Stimulated activated CD8-positive, alpha-beta memory T cell treated with anti-CD3 and anti-CD28 coated beads, Interleukin-2, amount 100 ng/mL, for 1 hour (primary cell): ENCODE measurements at places on chromosomes 7 and 10.

DNA sequence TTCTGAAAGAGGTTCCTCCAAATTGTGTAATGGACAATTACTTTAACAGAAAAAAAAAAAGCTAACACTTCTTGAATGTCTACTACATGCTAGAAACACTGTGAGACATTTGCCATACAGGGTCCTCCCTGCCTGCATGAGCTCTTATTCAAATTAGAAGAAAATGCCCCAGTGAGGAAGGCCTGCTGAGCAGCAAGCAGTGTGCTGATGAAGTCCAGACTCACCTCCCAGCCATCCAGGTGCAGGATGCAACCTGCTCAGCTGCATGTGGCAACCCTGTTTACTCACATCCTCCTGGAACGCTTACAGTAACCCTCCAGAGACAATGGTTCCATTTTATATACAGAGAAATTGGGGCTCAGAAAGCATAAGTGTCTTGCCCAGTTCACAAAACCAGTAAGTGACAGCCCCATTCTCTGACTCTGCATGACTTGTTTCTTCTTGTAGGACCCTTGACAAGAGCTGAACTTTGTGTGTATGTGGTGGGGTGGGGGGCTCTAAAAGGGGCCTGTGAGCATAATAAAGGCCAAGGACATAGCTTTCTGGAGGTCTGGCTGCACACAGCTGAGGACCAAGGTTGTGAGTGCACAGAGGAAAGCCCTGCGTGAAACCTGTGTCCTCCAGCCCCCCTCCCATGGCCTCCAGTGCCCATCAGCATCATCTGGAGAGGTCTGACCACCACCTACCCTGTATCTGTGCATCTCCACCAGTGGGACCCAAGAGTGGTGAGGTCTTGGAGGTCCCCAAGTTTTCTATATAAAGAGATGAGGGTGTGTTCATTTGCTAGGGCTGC lies 387.8 kb downstream of the GRID1 start:
- DNase-seq = no peak

DNA sequence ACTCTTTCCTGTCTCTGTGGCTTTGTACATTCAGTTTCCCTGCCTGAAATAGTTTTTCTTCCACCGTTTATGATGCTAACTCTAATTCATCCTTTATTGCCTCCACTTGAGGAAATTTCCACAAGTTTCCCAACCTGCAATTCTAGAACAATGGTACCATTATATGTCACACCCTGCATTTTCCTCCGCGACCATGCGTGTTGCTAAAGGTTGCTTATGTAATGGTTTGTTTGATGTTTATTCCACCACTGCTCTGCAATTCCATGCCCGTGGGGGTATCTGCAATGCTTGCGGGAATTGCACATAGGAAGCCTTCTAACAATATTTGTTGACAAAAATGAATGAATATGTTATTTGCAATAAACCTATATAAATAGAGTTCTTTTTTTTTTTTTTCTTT lies 69.5 kb upstream of the ST8SIA6 start:
- DNase-seq = no peak

- DNase-seq = peak; percentile 17
Observed at GRCh38 chr7:4610768-4611467, 71.2 kb upstream of the FOXK1 start.

DNA sequence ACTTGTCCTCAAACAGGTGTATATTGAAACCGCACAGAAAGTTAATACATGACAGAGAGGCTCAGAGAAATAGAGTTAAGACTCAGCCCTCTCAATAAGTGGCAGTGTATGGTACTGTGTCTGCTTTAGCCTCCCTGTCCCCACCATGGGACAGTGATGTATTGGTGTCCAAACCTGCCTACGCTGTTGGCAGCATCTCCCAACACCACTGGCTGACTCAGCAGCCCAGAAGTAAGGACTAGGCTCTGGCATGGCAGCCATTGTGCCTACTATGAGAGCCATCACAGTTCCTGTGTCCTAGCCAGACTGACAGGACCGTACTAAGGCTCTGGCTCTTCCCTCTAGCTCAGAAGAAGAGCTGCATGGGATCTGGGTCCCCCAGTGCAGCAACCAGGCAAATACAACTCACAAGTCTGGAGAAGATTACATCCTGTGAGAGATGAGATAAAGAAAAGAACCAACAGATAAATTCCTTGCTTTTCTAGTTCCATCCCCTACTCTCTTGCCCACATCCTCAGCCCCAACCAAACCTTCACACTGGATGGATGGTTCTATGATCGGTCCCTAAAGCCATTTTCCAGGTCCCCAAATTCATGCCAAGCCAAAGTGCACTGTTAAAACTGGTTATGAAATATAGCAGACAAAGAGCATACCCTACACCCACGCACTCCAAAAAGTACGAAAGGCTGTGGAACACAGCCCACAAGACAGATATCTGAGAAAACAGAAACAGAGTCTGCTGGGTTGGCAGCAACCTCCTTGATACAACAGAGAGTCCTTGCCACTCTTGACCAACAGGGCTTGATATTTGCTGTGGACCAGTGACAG lies 44.1 kb upstream of the DMTF1 start:
- DNase-seq = no peak

- DNase-seq = no peak
Observed at GRCh38 chr10:11153245-11153644, 135.6 kb downstream of the CELF2 start.

DNA sequence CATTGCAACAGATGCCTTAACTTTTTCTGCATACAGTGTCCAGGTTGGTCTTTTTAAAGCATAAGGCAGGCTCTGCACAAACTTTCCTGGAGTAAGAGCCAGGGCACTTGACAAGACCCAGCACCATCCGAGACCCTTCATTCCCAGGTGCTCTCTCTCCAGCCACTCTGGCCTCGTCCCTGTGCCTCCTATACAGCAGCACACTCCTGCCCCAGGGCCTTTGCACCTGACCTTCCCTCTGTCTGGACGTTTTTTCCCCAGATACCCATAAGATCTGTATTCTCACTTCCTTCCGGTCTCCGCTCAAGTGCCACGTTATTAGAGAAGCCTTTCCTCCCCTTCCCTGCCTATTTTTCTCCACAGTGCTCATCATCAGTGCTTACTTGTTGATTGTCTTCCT lies 25.6 kb downstream of the PYROXD2 start:
- no peak for DNase-seq

- DNase-seq = no peak
Observed at GRCh38 chr10:48939790-48940325, at the start of gene LRRC18. Gene LRRC18 (minus strand): TSS chr10:48939840. CDS start chr10:48914155, 25,685 bp downstream.

DNA sequence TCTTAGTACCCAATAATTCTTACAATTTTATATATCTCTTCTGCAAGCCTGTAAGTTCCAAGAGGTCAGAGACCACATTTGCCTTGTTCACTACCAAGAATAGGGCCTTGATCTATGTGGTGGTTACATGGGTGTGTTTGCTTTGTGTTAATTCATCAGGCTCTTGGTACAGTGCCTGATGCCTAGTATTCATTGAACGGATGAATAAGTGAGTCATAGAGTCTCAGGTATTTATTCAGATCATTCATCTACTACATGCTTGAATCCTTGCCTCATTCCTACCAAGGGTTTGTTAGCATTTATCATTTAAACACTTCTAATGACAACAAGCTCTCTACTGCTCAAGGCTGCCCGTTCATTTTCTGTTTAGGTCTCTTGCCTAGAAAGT lies 11.3 kb upstream of the SGPL1 start:
- no peak for DNase-seq
